ENCODE measurements at places on chromosomes 16 and 17.

DNA sequence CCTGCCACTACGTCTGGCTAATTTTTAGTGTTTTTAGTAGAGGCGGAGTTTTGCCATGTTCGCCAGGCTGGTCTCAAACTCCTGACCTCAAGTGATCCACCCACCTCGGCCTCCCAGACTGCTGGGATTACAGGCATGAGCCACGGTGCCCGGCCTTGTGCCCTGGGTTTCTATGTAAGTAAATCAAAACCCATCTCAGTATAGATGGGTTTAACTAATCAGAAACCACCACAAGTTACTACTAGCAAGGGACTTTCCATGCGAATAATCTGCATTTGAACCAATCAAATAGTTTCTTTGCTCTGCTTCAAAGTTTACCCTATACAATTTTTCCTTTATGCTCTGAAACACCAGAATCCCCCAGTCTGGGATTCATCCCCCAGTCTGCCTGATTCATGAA, 16.5 kb upstream of the EIF1 start:
- no peak for DNase-seq

DNA sequence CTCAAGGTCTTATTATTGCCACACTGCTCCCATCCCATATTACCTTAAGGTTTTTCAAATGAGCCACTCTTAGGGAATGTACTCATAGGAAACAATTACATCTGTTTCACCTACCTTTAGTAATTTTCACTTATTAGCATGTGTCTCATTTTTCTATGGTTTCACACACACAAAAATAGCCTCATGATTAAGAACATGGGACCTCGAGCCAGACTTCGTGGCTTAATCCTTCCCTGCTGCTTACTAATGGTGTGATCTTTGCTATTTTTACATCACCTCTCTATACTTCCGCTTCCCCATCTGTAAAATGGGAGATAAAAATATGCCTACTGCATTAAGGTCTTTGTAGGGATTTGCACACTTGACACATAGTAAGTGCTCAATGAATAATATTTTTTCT, 38.5 kb downstream of the OTOA start:
- DNase-seq, result no peak

DNA sequence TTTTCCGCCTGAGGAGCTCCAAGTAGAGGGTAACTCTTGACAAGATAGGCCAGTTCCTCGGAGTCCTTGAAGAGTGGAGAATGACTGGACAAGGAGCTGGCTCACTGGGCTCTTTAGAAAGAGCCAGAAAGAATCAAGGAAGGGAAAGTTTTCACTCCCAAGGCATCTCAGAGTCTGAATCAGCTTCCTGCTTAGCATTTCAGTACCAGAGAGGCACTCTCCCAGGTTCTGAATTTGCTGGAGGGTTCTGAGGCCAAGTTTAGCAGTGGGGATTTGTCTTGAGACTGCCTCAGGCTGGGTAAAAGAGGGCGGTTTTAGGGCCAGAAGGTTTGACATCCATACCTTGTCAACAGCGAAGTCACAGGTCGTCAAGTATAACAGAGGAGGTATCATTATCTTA, 25.5 kb downstream of the GP2 start:
- DNase-seq, result no peak

GRCh38 chr17:19539841-19540311, 6.2 kb downstream of the SLC47A1 start:
- DNase-seq, result no peak

DNA sequence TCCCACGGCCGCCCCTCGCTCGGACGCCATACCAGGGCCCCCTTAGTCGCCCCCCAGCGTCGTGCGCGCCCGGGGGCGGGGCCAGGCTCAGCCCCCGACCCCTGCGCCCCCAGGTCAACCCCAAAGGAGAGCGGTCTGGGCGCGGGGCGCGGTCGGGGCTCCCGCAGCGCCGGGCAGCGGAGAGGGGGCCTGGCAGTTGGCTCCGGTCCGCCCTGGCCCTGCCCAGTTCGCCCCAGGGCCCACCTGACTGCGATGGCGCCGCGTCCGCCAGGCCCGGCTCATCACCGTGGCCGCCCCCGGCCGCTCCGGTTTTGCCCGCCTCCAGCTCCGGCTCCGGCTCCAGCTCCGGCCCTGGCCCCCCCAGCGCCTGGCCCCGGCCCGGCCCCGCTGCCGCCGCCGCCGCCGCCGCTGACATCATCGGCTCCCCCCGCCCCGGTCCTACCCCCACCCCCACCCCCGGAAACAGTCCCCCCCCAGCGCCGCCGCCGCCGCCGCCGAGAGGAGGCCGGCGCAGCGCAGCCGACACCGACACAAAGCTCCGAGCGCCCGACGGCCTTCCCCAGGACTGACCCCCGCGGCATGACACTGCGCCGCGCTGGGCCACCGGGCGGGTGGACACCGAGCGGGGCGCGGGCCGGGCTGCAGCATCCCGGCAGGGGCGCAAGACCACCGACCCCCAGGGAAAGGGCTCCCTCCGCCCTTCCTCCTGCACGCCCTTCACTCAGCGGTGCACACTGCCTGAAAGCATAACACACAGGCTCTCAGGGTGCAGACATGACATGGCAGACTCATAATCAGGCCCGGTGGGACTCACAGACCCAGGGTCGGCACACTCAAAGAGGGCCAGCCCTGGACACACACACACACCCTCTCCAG, at the start of gene ZBTB4:
TSS of gene ZBTB4 (minus strand) at position 419 of the 876 bp plus-strand sequence. CDS start 12,830 bp downstream, outside the sequence.
- peak; percentile 42 for DNase-seq

- DNase-seq, result no peak
Observed at GRCh38 chr16:53115047-53115446, 60.3 kb downstream of the CHD9 start.

DNA sequence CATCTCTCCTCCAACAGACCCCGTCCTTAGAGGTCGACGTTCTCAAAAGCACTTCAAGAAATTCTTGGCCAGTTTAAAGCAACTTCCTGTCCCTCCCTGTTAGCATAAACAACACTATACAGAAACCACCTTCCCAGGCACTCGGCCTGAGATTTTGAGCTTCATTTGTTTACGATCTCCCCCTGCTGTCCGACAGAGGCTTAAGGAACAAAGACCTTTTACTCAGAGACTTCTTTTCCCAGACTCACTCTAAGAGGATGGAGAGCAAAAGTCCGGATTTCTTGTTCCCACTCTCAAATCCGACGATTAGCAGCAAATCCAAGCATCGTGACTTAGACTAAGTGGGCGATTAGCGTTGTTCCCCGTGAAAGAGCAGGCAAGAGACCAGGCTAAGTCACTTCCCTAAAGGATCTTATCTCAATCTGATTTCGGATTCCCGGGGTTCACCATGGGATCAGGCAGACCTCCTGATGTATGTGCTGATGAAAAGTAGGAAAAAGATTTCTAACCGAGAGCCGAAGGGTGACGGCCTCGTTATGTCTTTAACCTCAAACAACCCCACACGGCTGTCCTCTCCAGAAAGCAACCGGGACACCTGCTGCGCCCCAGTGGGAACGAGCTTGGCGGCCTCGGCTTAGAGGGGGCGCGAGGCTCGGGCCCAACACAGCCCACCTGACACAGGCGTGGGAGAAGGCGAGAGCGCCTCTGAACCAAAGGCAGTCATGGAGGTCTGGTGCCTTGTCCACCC, 598 bp downstream of the INPP5K start:
- peak; percentile 86 for DNase-seq

DNA sequence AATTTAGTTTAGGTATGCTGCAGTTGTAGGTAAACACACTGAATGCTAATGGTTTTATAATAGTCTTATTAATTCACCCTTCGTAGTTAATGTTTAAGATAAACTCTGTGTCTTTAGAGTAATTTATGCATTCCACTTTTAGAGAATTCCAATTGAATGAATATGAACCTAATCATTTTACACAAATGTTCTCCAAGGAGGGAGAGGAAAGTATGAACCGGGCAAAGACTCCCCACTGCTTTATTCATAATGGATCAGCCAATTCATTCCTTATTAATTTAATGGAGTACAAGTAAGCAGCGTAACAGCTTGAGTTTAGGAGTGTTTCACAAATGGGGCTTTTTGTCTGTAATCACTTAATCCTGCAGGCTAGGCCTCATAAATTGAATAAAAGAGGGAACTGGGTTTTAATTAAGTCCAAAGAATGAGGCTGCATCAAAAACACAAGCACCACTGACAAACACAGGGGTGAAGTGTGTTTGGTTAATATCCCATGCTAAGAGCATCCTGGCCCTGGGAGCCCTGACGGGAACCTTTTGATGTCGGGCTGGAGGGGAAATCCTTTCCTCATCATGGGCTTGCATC, 375.7 kb upstream of the DYNLRB2 start:
- no peak for DNase-seq

GRCh38 chr16:79184464-79185030, 416.0 kb downstream of the MAF start:
- DNase-seq, result no peak

DNA sequence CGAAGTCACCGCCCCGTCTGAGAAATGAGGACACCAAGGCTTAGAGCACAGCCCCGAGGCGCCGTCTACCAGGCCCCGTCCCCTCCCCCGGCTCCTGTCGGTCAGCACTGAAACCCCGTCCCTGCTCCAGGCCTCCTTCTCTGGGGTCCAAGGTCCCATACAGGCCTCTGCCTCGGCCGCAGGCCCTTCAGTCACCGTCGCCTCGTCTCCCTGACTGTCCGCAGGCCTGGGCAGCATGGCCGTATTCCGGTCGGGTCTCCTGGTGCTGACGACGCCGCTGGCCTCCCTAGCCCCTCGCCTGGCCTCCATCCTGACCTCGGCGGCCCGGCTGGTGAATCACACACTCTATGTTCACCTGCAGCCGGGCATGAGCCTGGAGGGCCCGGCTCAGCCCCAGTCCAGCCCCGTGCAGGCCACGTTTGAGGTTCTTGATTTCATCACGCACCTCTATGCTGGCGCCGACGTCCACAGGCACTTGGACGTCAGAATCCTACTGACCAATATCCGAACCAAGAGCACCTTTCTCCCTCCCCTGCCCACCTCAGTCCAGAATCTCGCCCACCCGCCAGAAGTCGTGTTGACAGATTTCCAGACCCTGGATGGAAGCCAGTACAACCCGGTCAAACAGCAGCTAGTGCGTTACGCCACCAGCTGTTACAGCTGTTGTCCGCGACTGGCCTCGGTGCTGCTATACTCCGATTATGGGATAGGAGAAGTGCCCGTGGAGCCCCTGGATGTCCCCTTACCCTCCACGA, 617 bp downstream of the COASY start:
- DNase-seq, result no peak

DNA sequence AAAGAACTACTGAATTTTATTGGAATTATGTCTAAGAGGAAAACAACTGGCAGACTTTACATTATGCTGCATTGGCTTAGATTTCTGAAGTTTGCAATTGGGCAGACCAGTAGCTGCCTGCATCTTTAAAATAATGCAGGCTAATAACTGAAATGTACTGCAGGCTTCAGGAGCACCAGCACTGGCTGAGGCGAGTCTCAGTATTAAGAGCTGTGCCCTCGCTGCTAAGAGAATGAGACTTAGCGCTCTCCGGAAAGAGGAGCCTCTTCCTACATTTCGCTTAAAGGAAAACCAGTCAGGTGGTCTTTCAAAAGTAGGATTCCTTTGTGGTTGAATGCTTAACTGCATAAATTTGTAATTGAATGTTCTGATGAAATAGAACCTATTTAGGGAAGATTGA, 885 bp downstream of the CNTNAP4 start:
- no peak for DNase-seq

DNA sequence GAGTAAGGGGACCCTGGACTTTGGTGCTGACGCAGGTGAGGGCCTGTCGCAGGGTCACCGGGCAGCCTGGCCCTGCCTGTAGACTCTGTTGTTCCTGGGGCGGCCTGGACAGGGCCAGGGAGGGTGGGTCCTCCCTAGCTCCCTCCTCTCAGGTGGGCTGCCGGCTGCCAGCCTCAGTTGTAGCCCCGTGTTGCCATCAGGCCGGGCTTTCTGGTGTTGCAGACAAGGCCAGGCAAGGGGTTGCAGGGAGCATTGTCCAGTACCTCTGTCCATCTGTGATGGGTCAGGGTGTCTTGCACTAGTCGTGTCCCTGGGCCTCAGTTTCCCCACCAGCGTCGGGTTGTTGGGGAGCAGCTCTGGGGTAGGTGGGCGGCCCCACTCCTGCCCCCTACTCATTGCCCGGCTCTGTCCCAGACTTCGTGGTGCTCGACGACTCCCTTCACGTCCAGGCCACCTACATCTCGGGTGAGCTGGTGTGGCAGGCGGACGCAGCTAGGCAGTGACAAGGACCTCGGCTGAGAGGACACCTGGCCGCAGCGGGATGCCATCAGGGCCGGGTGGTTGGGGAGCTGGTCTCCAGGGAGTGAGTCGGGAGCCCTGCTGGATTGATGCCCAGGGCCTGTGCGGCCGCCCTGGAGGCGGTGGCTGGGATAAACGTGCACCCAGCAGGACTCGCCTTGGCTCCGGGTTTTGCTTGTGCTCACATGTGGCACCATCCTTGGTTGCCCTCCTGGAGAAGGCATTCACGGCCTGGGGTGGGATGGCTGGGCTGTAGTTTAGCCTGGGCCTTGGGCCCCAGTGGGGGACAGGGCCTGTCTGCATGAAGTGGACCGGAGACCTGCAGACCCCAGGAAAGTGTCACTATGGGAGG, 1.9 kb downstream of the CEMP1 start:
- DNase-seq, result no peak

Data from MM.1S (cell line).